ENCODE measurements at places on chromosomes 3 and 15.

DNA sequence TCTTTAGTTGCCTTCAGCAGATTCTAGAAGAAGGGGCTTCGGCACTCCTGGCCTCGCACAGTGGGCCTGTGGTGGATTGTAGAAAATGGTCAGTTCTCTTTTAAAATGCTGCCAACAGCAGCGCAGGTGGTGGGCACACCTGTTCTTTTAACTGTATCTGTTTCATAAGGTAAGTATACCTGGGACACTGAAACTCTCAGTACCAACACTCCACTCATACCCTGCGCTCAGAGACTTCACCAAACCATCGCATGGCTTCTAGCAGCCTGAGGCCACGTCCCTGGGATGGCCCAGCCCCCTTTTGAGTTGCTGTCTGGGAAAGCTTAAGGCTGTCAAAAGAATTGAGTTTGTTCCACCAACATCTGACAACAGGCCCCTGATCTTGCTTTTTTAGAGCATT is 56.7 kb upstream of the MCF2L2 start:
- no peak for DNase-seq

DNA sequence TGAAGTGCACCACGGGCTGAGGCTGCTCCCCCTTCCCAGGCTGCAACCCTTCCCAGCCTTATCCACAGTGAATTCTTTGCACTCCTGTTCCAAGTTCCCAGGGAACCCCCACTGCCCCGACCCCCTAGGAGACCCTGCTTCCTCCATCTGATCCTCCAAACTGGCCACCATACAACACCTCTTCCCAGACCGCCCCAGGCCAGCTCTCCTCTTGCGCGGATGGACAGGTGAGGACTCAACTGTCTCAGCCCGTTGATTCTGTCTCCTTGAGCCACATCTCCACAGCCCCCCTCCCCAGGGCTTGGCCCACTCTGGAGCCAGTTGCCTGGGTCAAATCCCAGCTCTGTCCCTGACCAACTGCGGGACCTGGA is 21.7 kb downstream of the GRIP2 start:
- DNase-seq = no peak

GRCh38 chr15:76823890-76824289 is 81.2 kb downstream of the SCAPER start:
- peak; percentile 34 for DNase-seq

DNA sequence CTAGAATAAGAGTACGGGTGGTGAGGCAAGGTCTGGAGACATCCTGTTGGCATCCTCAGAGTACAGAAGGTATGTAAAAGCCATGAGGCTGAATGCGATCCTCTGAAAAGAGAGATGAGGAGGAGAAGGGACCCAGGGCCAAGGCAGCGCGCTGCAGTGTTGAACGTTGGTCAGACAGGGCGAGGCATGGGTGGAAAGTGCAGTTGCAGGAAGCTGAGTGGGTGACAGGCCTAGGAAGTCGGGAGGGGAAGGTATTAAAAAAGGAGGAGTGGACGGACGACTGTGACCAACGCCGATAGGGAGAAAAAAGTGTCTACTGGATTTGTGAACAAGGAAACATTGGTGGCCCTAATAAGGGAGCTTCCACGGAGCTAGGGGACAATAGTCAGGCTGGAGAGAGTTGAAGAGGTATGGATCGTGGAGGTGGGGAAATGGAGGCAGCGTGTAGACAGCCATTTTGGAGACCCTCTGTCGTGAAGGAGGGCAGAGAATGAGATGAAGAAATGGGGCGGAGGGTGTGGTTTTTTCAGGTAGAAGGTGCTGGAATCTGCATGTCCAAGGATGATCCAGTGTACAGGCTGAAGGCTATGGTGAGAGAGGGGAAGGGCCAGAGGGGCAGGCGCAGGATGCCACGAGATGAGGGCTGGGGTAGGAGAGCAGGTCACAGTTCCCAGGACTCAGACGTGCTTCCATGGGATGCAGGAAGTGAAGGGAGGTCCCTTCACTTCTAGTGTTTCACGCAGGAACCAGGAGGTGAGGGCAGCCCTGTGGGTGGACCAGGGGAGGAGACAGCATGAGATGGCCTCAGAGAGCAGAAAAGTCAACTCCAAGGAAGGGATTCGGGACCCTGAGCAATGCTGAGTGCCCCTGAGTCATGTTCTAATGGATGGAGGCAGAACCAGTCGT is 115.9 kb downstream of the ASB7 start:
- no peak for DNase-seq

DNA sequence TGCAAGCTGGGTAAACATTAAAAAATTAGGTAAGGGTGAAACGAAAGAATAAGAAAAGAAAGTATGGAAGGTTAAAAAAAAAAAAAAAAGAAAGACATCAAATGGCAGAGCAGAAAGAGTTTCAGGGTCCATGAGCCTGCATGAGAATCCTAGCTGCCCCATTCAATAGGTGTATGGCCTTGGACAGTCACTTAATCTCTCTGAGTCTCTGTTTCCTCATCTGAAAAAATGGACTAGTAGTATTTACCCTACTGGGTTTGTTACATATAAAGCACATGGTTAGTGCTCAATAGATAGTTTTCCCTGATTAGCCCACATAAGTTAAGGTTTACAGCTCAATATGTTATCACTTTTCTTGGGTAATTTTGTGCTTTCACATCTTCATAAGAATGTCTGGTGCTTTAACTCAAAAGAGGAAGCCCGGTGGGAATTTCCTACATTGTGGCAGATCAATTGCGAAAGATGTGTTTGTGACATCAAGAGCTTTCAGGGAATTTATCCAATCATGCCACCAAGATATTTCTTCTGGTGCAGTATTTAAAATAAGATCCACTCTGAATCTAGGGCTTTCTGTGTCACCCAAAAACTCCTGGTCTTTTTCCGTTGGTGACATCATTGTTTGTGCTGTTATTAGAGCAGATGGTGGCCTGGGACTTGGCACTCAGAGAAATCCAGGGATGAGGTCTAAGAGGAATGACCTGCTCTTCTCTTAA is 57.2 kb upstream of the UBE2E1 start:
- DNase-seq = no peak

- DNase-seq = no peak
Observed at GRCh38 chr3:167762296-167762695, 26.8 kb downstream of the SERPINI1 start.
